Aortic smooth muscle cell (primary cell): ENCODE measurements at places on chromosomes 6 and 20. TPM values are rescaled to one million over a fixed set of nuclear protein-coding genes. Genes with fewer than 3 reads are reported as not detected.

The AARS2 gene
- 7.4 and 11.1 TPM in 2 replicates for total RNA-seq

The AHCY gene
- total RNA-seq: 77.3 and 86.5 TPM in 2 replicates

The CST7 gene
- total RNA-seq: not detected in 2 replicates

The SLC17A5 gene
- 37.9 and 46.6 TPM in 2 replicates for total RNA-seq

The MOCS1 gene
- total RNA-seq: 10.7 and 11.1 TPM in 2 replicates

The TSPO2 gene
- total RNA-seq: not detected in 2 replicates

The GRM1 gene
- total RNA-seq: 0.06 and 0.13 TPM in 2 replicates

The SLC26A8 gene
- 0.26 and 0.31 TPM in 2 replicates for total RNA-seq

The GABRR1 gene
- total RNA-seq: not detected in 2 replicates

The CCM2L gene
- 0.37 and 0.53 TPM in 2 replicates for total RNA-seq

The CFB gene
- 20.3 and 31.2 TPM in 2 replicates for total RNA-seq

The POPDC3 gene
- total RNA-seq: 0.44 and 0.92 TPM in 2 replicates

The ENPP4 gene
- total RNA-seq: 7.3 and 21.3 TPM in 2 replicates

The SERPINB1 gene
- total RNA-seq: 25.8 and 29.0 TPM in 2 replicates

The DDO gene
- 5.5 and 6.0 TPM in 2 replicates for total RNA-seq

The PCSK2 gene
- total RNA-seq: not detected in 2 replicates

The TTK gene
- total RNA-seq: 11.7 and 16.9 TPM in 2 replicates

The REM1 gene
- total RNA-seq: 1.7 and 1.8 TPM in 2 replicates

The ADGRF5 gene
- total RNA-seq: 1.1 and 1.3 TPM in 2 replicates

The SLC22A7 gene
- total RNA-seq: not detected in 2 replicates

The CLPSL2 gene
- not detected in 2 replicates for total RNA-seq

The EYS gene
- total RNA-seq: under 0.01 TPM in 2 replicates

The RNF182 gene
- 0.06 and 0.40 TPM in 2 replicates for total RNA-seq

The CAGE1 gene
- total RNA-seq: 0.06 and 0.13 TPM in 2 replicates

The RIPPLY2 gene
- total RNA-seq: not detected in 2 replicates

The ERVFRD-1 gene
- total RNA-seq: not detected in 2 replicates

The RXRB gene
- total RNA-seq: 25.1 and 25.2 TPM in 2 replicates

The C6orf132 gene
- total RNA-seq: 0.13 and 0.31 TPM in 2 replicates

The ANGPT4 gene
- total RNA-seq: not detected in 2 replicates

The RPN2 gene
- 296 and 297 TPM in 2 replicates for total RNA-seq

The RAB22A gene
- total RNA-seq: 16.6 and 17.9 TPM in 2 replicates

The WFDC5 gene
- not detected in 2 replicates for total RNA-seq

The HLA-G gene
- not detected in 2 replicates for total RNA-seq

The FGD2 gene
- total RNA-seq: not detected in 2 replicates

The L3MBTL1 gene
- total RNA-seq: 5.2 TPM in 2 replicates

The PRPH2 gene
- 0.25 and 0.79 TPM in 2 replicates for total RNA-seq

The GHRH gene
- total RNA-seq: not detected in 2 replicates

The ADGRB3 gene
- total RNA-seq: 1.4 and 2.9 TPM in 2 replicates

The SIRPB2 gene
- total RNA-seq: 0.06 and 0.13 TPM in 2 replicates

The MYO6 gene
- 23.4 and 33.1 TPM in 2 replicates for total RNA-seq

The C6orf141 gene
- total RNA-seq: 0.25 and 0.53 TPM in 2 replicates

The LPA gene
- not detected in 2 replicates for total RNA-seq

The SYCP2L gene
- total RNA-seq: not detected in 2 replicates

The HLA-DQA2 gene
- total RNA-seq: not detected in 2 replicates

The CFAP206 gene
- 0.31 and 0.79 TPM in 2 replicates for total RNA-seq
